ENCODE measurements at places on chromosomes 7 and 10.

- no peak for DNase-seq
Observed at GRCh38 chr7:100369105-100369504, 4.2 kb upstream of the PILRA start.

DNA sequence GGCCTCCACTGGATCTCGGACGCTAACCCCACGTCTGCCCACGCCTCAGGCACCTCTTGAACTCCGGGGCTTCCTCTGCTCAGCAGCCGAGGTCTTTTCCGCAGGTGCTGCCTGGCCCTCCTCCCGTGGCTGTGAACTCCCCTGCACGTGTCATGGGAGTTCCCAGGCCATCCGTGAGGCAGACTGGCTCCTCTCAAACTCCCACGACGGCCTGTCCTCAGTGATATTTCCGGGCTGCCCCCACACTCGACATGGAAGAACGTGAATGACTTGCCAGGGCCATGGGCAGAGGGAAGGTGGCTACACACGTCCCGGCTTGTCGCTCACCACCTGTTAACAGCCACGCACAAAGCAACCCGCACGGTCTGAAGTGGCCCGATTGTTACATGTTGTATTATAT is 110.9 kb downstream of the ADARB2 start:
- no peak for DNase-seq

GRCh38 chr7:95993380-95993779 is 221.0 kb downstream of the DYNC1I1 start:
- no peak for DNase-seq

GRCh38 chr10:105605918-105606317 is 964.8 kb downstream of the SORCS3 start:
- DNase-seq, result no peak

- peak; percentile 32 for DNase-seq
Observed at GRCh38 chr7:106010331-106010730, 47.3 kb downstream of the CDHR3 start.

GRCh38 chr7:69906283-69906995 is 308.2 kb downstream of the AUTS2 start:
- DNase-seq, result no peak

DNA sequence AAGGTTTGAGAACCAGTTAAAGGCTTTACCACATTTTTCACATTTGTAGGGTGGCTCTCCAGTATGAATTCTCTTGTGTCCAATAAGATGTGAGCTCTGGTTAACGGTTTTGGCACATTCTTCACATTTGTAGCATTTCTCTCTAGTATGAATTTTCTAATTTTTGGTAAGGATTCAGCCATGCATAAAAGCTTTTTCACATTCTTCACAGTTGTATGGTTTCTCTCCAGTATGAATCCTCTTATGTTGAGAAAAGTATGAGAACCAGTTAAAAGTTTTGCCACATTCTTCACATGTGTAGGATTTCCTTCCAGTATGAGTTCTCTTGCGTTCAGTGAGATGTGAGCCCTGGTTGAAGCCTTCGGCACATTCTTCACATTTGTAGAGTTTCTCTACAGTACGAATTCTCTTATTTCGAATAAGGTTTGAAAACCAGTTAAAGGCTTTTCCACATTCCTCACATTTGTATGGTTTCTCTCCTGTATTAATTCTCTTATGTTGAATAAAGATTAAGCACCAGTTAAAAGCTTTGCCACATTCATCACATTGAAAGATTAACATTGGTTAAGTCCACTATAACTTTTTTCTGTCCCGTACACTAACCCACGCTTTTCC is 33.2 kb upstream of the ZNF479 start:
- DNase-seq, result no peak

DNA sequence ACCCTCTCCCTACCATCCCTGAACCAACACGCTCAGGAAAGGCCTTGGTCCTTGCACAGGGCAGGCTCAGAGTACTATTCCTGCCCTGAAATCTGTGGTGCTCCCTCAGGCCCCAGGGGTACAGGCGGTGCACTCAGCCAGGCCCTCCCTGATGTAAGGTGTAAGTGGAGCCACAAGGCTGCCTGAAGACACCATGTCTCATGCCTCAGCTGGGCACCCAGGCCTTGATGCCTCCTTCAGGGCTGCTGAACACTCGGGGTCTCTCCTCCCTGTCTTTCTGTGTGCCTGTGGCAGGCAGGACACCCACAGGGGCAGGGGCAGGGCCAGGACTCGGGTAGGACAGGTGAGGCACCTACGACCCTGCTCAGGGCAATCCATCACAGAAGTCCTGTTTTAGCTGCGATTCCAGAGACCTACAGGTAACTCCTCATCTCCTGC is 22.9 kb upstream of the ANTXRL start:
- no peak for DNase-seq

DNA sequence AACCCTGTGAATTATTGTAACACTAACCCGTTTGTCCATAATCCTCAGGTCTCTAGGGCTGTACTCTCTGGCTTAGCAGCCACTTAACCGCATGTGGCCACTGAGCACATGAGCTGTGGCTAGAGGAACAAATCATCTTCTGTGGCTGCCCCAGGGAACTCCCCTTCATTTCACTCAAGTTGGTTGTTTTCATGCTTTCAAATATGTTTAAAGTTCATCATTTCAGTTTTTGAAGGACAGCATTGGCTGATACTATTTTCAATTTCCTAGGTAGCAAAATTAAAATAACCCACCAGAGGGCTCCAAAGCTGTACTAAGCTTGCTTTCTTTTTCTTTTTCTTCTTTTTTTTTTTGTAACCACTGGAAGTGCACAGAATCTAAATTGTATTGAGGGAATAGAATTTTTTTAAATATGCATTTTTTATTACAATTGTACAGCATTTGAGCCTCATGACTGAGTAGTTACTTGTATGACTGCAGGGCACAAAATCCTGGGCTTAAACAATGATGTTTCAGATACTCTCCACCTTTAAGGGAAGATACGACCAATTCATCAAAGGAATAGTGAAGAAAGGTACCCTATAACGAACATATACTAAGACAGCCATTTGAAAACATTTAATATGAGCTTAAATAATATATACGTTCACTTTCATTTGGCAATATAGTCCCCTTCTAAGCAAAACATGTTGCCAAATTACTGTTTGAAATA is 38.6 kb downstream of the MRC1 start:
- DNase-seq, result no peak

DNA sequence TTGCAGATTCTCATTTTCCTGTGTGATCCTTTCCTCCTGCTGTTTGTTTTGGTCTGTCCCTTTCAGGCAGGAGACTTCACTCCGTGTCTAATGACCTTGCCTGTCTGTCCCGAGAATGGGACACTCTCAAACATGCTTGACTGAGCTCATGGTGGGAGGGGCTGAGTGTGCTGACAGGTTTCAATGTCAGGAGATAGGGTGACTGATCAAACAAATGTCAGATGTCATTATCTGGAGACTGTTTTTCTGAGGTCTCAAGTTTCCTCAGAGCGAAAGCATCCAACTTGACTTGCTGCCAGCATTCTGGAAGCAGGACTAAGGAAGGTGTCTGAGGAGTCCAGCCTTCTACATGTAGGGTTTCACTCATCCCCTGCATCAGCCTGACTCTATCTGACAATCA is 228.8 kb upstream of the KIAA1217 start:
- no peak for DNase-seq

DNA sequence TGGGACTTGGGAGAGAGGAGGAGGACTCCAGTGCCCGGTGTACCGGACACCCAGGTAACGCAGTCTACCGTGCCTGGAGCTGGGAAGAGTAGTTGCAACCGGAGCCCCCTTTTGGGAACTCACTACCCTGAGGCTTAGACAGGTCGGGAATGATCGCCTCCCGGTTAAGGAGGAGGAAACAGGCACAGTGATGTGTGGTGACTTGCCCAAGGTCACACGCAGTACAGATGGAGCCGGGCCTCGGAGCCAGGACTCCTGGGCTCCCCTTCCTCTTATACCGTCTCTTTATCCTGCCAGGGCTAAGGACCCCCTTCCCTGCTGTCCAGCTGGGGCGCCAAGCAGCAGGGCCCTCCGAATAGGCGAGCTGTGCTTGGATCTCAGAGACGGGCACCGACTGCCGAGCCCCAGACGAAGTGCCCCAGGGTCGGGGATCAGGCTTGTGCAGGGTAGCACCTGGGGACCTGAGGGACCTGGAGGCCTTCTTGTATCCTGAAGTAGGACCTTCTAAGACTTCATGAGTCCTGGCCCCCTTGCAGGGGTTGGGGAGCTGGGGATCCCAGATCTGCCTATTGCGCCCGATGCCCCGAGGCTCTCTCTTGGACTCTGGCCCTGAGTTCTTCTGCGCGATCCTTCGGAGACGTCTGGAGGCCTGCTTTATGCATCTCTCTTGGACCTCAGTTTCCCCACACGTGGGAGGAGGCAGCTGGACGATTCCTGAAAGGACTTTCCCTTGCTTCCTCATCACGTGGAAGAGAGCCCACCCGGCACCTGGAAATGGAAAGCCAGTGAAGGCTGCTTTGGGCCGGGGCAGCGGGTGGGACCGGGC is 767 bp upstream of the CYP26A1 start:
- no peak for DNase-seq

- no peak for DNase-seq
Observed at GRCh38 chr10:13086056-13086455, 13.9 kb upstream of the OPTN start.

DNA sequence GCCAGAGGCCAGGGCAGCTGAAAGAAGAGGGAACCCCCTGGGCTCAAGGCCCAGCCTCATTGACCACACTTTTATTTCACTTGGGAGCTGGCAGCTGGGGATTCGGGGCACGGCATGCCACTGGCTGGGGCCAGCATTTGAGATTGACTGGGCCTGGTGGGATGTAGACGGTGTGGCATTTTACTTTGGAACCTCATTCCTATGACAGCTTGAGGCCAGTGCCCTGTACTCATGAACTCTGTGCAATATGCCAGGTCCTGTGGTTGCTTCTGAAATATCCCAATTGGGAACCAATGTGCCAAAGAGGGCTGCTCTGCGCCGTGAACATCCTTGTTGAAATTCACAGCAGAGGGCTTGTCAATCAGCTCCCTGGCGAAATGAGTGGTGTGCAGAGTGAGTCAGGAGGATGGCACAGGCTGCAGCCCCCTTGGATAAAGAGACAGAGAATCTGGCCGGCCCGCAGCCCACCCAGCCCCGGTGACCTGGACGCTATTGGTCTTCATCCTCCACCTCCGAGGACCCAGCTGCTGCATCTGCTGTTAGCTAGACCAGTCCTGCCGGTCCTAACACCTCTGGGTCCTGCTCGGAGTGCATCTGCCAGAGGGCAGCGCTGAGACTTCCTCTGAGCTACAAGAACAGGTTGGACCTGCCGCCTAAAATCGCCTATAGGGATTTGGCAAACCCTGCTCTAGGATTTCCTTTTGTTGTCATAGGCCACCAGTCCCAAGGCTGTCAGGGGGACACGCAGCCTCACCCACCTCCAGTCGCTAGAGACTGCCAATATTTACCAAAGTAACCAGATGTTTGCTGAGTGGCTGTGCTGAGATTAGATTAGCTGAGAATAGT is 58.0 kb downstream of the PRKAG2 start:
- no peak for DNase-seq

GRCh38 chr10:5944389-5945189 is 32.8 kb downstream of the IL15RA start:
- no peak for DNase-seq

- DNase-seq, result no peak
Observed at GRCh38 chr10:75002351-75002725, 109.1 kb upstream of the SAMD8 start.

DNA sequence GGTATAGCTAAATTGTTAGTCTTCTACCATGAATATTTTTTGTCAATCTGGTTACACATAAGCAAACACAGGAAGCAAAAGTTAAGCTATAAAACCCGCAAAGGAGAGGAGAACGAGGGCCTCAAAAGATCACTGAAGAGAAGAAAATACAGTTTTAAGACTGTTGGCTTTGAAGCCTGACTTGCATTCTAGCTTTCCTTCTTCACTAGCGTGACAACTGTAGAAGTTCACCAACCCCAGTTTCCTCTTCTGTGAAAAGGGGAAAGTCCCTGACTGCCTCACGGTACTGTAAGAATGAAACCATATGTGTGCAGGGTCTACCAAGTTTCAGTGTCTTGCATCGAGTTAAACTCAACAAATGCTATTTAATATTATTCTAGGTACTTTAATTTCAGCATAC is 7.5 kb upstream of the LRRN3 start:
- no peak for DNase-seq

- no peak for DNase-seq
Observed at GRCh38 chr7:140898786-140899536, 25.8 kb downstream of the BRAF start.

DNA sequence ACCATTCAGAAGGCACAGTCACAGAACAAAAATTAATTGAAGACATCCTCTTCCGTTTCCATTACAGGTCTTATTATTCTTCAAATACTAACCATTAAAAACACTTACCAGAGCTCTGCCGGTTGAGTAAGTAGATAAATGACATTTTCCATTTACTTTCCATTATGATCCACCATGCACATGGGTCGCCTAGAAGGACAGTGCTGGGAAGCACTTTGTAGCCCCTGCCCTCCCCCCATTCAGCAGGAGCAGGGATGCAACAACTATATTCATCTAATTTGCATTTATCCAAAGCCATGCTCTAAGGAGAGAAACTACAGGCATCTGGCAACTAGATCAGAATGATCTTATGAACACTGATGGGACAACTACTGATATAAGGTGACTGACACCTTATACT is 76.8 kb upstream of the AFAP1L2 start:
- no peak for DNase-seq

- DNase-seq, result no peak
Observed at GRCh38 chr7:115267503-115267902, 345.6 kb downstream of the MDFIC start.
